ENCODE measurements at places on chromosomes 5 and 9.

DNA sequence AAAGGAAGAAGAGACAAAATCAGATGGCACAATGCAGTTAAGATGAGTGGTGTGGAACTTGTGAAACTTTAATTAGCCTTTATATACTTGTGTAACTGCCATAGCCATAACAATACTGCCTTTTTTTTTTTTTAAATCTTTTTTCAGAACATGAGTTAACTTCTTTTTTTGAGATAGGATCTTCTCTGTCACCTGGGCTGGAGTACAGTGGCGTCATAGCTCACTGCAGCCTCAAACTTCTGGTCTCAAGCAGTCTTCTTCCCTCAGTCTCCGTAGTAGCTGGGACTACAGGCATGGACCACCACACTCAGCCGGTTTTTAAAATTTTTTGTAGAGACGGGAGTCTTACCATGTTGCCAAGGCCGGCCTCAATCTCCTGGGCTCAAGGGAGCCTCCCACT is 37.2 kb downstream of the GPBP1 start:
- no peak for DNase-seq

DNA sequence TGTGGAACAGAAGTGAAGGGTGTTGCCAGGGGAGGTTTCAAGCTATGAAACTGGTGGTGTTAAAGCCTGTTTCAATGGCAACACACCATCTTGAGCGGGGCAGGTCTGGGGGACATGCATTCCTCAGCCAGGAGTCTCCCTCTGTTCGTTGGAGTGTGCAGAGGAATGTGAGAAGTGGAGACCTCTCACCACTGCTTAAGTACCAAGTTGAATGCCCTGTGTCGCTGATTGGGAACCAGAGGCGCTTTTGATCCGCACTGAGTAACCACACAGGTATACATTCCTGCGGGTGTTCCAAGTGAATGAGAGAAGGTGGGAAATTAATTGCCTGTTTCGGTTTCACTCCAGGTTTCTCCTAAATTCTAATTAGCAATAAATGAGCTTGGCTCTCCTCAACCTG is 99.4 kb downstream of the LIX1 start:
- no peak for DNase-seq

DNA sequence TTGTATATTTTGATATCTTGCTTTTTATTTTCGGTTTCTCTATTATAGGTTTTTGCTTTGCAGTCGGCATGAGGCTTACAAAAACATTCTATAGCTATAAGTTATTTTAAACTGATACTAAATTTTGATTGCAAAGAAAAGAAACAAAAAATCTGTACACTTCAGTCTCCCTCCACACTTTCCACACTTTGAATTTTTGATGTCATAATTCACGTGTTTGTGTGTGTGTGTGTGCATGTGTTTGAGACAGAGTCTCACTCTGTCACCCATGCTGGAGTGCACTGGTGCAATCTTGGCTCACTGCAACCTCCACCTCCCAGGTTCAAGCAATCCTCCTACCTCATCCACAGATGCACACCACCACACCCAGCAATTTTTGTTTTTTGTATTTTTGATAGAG is 124.9 kb downstream of the MRPS30 start:
- DNase-seq, result no peak

- DNase-seq, result no peak
Measured at GRCh38 chr5:90550963-90551362, 7.6 kb upstream of the ADGRV1 start.

DNA sequence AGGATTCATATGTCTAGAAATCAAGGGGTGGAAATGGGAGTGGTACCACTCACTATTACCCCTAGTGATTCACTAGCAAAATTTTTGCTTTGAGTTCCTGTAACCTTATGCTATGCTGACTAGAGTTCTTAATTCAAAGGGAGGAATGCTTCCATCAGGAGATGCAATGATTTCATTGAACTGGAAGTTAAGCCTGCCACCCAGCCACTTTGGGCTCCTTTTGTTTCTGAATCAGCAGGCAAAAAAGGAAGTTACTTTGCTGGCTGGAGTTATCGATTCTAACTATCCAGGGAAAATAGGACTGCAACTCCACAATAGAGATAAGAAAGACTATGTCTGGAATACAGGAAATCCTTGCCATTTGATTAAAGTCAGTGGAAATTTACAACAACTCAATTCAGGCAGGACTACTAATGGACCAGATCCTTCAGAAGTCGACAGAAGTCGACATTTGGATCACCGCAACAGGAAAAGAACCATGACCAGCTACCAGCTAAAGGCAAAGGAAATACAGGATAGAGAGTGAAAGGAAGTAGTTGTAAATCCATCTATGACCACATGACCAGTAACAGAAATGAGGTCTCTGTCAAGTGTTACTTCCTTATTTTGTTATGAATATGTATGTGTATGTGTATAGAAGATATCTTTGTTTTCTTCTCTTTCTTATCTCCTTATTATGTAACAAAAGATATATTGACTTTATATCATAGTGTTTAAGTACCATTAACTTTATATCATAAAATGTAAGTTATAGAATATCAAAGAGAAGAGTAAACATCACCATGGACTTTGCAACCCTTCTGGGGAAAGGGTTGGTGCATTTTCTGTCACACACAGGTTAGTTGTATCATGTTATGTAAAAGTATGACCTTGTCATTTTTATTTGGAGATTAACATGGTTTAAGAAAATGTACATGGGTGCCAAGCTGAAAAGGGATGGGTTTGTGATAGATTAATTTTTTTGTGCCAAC is 198.7 kb upstream of the HAPLN1 start:
- DNase-seq, result no peak

DNA sequence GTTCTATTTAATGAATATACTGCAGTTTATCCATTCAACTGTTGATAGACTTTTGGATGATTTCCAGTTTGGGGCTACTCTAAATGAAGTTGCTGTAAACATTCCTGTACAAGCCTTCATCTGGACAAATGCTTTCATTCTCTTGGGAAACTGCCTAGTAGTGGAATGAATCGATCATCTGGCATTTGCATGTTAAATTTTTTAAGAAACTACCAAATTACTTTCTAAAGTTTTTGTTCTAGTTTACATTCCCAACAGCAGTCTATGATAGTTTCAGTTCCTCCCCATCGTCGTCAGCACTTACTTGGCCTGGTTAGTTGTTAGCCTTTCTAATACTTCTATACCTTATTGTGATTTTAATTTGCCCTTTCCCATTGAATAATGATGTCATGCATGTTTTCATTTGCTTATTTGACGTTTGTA is 306.3 kb downstream of the FER start:
- DNase-seq, result no peak

GRCh38 chr5:160260881-160261815 is 31.8 kb downstream of the FABP6 start:
- DNase-seq, result no peak

GRCh38 chr5:111563031-111563822 is 50.9 kb upstream of the STARD4 start:
- DNase-seq, result no peak

- DNase-seq, result no peak
Measured at GRCh38 chr9:136678624-136679023, 8.6 kb downstream of the AGPAT2 start.

- no peak for DNase-seq
Measured at GRCh38 chr5:28284788-28285187, 1246.4 kb upstream of the CDH9 start.

GRCh38 chr9:38106488-38106887 is 37.5 kb upstream of the SHB start:
- DNase-seq, result no peak

- DNase-seq, result no peak
Measured at GRCh38 chr9:127195976-127196825, 68.4 kb upstream of the GARNL3 start.

Data from stimulated activated CD8-positive, alpha-beta memory T cell treated with anti-CD3 and anti-CD28 coated beads, Interleukin-2, amount 100 ng/mL, for 1 hour (primary cell).